ENCODE measurements at places on chromosomes 5 and 9. TPM values are rescaled to one million over a fixed set of nuclear protein-coding genes. Genes with fewer than 3 reads are reported as not detected.
A peak's percentile ranks its signal among the peaks of the same experiment; 100 is the strongest.

The BRD3OS gene
- total RNA-seq, result 7.6 TPM

The EPB41L4B gene
- 51.4 TPM for total RNA-seq

The ADGRD2 gene
- total RNA-seq, result not detected

DNA sequence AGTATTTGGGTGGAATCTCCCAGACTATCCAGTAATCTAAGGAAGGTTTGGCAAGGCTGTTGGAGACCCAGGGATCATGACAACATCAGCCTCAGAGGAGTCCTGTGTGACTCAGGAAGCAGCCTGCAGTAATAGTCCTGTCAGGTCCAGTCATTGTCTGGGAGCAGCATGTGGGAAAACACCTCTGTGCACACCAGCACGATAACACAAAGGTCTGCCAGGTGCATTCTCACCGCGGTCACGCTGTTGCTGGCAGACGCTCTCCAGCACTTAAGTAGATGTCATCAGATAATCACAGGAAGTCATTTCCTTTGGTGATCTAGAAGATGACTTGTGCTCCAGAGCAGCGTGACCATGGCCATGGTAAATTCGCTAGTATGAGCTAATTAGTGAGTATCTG, 99.2 kb upstream of the IQGAP2 start:
- DNase-seq, result peak; percentile 73

- DNase-seq, result no peak
Measured at GRCh38 chr5:87899721-87900131, 368.9 kb downstream of the TMEM161B start.

DNA sequence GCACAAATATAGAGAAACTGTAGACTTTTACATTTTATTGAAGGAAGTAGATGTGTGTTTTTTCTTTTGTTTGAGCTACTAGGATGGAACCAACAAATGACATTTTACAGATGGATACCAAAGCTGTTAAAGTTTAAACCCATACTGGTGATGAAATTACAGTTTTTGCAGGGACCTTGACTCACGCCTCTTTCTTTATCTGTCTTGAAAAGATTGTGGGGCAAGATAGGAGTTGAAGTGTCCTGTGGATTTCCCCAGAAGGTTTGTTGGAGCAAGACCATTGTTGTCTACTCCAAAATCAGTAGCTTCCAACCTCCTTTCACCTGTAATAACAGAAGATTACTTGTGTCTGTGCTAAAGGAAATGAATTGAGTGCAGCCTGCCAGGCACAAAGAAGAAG, 4.1 kb upstream of the C5orf63 start:
- DNase-seq, result no peak

DNA sequence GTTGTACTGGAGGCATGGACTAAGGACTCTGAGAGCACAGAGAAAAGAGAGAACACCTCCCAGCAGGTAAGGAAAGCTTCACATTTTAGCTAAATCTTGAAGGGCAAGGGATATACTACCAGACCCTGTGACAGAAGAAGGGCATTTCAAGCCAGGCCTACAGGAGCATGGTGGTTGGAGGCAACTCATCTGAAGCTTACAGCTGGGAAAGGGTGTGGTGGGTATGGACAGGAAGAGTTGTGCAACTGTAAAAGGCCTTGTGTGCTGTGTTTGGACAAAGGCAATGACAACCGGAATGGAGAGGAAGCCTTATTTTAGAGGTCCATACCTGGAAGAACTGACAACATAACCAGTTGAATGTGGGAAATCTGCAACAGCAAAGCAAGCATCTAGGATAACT, 31.2 kb downstream of the NIPSNAP3B start:
- DNase-seq, result no peak

DNA sequence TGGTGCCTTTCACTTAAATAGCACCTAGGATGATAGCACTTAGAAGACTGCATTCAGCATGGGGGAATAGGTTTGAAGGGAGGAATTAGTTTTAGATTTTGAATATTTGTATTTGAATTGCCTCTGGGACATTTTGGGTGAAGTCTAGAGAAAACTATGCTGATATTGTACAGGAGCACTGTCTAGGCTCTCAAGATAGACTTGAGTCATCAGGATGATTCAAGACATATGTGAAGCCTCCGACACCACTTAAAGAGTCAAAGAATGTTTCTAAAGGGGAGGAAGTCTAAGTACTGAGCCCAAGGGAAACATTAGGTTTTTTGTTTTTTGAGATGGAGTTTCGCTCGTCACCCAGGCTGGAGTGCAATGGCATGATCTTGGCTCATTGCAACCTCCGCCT, 63.9 kb upstream of the CCDC180 start:
- no peak for DNase-seq

DNA sequence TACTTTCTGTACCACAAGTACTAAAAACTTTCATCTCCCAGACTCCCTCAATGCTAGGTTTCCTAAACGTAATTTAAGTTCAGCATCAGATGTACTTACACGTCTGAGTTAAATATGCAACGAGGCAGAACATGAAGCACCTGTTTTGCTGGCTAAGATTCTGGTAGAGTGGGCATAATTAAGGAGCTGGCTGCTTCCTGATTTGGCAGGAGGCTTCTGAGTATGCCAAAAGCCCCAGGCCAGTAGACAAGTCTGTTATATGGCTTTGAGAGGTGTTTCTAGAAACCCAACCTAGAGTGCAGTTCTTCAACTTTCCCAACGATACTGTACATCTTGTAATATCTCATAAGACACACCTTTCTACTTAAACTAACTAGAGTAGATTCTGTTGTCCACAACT, 13.6 kb downstream of the TICAM2 start:
- no peak for DNase-seq

- DNase-seq, result no peak
Measured at GRCh38 chr5:90421136-90421535, 11.6 kb upstream of the CETN3 start.

- DNase-seq, result no peak
Measured at GRCh38 chr5:107251151-107251550, 419.6 kb downstream of the EFNA5 start.

DNA sequence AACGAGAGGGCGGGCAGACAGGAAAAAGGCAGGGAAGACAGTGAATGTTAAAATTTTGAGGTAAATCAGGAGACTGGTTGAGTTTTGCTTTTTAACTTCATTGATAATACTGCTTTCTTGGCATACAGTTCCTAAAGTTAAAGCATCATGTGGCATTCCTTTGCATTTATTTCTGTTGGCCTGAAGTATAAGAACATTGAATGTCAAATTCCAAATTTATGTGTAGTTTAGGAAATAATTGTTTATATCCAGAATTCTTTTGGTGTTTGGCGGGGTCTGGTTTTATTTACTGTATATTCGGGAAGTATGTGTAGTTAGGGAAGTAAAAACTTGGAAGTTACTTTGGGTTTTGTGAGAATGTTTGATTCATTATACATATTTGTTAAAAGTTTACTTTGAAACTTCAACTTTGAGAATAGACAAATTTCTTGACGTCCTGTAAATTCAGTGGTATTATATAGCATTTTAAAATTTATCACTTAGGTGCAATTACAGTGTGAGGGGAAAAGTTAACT, 83.2 kb downstream of the PTPDC1 start:
- no peak for DNase-seq
